ENCODE measurements at places on chromosomes 1 and 21.

DNA sequence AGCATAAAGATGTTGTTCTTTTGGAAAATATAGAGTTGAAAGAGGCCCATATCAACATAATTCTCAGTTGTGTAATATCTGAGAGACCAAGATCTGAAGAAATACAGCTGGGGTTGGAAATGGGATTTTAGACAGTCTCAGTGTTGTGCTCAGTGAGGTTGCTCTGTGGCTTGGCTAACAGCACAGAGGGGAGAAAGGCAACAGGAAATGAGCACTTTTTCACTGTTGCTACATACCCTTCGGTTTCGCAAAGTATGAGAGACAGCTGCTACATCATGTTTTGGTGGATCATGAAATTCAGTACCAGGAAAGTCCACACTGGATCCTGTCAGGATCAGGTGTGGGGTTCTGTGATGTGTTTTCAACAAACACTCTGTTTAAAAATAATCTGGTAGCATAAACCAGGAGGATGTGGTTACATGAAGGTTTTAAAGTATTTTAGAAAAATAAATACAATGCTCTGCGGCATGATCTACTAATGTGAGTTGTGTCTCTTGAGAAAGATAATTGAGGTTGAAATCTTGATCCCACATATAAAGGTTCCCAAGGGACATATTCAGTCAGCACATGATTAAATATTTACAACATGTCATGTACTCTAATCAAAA, 7.0 kb upstream of the GPR88 start:
- no peak overlapping the region for H3K4me3 ChIP-seq
- DNase-seq = peak; percentile 48
- H3K27ac ChIP-seq = no peak overlapping the region
- H3K27me3 ChIP-seq = no peaks in the 10 kb centered on the region

DNA sequence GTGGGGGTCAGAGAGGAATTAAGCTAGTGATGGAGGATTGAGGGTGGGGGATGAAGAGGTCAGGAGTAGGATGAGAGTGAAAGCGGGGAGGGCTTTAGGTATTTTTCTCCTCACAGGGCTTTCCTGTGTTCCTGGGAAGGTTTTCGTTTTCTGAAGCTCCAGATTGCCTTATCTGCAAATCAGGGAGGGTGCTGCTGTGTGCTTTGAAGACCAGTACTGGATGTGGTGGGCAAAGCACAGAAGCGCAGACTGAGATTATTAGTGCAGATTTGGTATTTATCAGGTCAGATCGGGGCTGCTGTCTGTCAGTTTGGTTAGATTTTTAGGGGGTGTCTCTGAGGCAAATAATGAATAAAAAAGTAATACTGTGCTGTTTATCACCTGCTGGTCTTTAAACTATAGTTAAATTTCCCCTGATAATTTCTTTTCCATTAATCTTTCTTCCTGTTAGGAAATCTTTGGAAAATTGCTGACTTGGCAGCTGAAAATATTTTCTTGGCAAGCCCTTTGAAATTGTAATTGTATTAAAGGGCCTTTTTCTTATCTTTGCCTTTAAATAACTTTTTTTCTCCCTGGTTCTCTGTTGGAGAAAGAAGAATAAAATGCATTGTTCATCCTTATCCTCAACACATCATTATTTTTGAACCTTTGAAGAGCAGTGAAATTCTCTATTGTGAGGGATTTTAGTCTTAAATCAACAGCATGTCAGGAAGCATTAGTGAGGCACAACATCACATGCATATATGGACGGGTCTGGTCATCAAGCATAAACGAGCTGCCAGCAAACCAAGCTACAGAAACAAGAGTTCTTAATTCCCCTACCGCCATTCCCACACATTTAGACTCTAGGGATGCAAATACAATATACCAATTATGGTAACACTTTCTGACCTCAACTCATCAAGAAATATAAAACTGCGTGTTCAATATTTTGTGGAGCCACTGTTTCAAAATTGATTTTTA, 139.6 kb downstream of the S1PR1 start:
- H3K27ac ChIP-seq = no peak overlapping the region
- H3K27me3 ChIP-seq = no peaks in the 10 kb centered on the region
- H3K4me1 ChIP-seq = peaks cover 2% of the 10 kb centered on the region
- no peak for DNase-seq
- H3K36me3 ChIP-seq = no peaks in the 10 kb centered on the region

DNA sequence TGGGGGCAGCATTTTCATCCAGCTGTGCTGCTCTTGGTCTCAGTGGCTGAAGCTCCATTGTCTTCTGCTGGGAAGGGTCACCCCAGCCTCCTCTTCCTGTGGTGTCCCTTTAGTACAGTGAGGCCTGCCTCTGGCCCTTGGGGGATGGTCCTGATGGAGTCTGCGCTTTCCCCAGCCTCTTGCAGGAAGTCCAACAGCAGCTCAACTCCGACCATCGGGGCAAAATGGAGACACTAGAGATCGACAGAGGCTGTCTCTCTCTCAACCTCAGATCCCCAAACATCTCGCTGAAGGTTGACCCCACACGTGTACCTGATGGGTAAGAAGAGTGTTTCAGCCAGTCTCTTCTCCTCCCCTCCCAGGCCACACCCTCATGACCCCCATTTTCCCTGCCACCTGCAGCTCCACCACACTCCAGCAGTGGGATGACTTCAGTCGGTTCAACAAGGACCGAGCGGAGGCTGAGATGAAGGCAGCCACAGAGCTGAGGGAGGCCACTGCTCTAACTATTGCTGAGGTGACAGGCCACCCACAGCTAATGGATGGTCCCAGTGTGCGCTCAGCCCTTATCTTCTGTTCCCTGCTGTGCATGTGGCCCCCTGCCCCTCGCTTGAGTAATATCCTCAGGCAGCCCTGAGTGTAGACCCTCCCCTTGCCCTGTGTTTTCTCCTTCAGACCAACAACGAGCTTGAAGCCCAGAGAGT, 2.0 kb upstream of the ADPRS start:
- DNase-seq = no peak
- no peak overlapping the region for H3K4me3 ChIP-seq
- peaks cover 5% of the 10 kb centered on the region for H3K27me3 ChIP-seq
- H3K36me3 ChIP-seq = peaks cover 8% of the 10 kb centered on the region

GRCh38 chr1:59499943-59500569, 203.2 kb downstream of the FGGY start:
- no peaks in the 10 kb centered on the region for H3K4me1 ChIP-seq
- H3K27ac ChIP-seq = no peak overlapping the region

DNA sequence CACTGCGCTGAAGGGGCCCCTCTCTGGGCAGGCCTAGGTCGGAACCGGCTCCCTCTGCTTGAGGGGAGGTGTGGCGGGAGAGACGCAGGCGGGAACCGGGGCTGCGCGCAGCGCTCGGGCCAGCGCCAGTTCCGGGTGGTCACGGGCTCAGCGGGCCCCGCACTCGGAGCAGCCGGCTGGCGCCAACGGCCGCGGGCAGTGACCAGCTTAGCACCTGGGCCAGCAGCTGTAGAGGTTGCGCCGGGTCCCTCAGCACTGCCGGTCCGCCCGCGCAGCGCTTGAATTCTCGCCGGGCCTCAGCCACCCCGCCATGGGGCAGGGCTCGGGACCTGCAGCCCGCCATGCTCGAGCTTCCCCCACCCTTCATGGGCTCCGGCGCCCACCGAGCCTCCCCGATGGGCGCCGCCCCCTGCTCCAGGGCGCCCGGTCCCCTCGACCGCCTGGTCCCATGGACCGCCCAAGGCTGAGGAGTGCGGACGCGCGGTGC, 254.6 kb downstream of the COL11A1 start:
- DNase-seq = peak; percentile 1
- H3K27ac ChIP-seq = no peak overlapping the region
- H3K4me1 ChIP-seq = no peaks in the 10 kb centered on the region
- no peaks in the 10 kb centered on the region for H3K36me3 ChIP-seq

- DNase-seq = no peak
- no peaks in the 10 kb centered on the region for H3K27me3 ChIP-seq
- no peak overlapping the region for H3K27ac ChIP-seq
- no peaks in the 10 kb centered on the region for H3K36me3 ChIP-seq
- H3K4me3 ChIP-seq = no peak overlapping the region
These were observed 351.4 kb downstream of the NPHP4 start for GRCh38 chr1:5640845-5641244.

DNA sequence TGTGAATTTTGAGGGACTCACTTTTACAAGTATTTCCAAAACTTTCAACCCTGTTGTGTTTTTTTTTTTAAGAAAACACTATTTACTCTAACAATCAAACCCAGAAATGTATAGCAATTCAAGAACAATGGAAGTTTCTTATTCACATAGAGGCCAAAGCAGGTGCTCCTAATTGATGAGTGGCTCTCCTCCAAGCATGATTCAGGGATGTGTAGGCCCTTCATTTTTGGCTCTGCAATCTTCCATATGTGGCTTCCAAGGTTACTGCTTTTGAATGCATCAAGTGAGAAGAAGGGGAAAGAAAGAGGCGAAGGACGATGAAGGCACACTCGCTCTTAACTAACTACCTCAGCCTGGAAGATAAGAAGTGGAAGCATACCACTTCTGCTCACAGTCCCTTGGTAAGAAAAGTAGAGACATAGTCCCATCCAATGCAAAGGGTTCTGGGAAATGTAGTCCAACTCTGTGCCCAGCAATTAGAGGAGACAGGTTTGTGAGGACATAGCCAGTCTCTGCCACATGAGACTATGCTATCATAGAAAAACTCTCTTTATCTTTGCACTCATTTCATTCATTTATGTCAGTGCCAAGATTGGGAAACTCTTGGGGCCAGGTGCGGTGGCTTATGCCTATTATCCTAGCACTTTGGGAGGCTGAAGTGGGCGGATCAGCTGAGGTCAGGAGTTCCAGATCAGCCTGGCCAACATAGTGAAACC, 46.0 kb downstream of the OPTC start:
- H3K36me3 ChIP-seq = no peaks in the 10 kb centered on the region
- H3K4me1 ChIP-seq = no peaks in the 10 kb centered on the region
- no peaks in the 10 kb centered on the region for H3K27me3 ChIP-seq
- no peak for DNase-seq

DNA sequence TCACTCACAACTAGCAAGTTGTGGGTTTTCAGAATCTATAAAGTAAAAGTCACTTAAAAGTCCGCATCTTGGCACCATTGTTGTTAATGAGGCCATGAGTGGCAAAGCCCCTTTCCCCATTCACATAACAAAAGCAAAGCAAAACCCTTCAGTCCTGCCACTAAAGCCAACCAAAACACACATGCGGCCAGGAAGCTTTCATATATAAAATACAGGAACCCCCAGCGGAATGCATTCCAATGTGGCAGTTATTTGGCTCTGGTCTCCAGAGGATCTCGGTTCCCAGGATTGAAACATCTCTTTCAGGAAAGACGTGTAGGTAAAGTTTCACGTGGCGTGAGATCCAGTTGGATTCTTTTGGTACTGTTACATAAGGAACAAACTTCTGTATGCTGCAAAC, 2.5 kb upstream of the LBR start:
- H3K4me3 ChIP-seq = no peak overlapping the region
- H3K4me1 ChIP-seq = peaks cover 21% of the 10 kb centered on the region
- H3K36me3 ChIP-seq = no peaks in the 10 kb centered on the region

DNA sequence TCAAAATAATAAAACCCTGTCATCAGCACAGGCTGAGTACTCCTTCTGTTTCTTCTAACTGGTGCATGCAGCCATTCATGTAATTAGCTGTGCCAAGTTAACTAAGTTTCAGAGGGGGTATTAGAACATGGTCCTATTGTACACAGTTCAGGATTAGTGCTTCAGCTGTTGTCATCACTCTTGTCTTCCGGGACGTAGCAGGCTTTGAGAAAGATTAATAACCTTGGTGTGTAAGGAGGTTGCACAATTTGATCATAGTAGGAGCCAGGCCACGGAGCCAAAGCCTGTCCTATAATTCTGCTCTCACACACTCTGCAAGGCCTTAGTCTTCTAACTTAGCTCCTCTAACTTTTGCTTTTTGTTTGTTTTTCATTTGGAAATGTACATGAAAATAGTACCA, 44.7 kb downstream of the PTGFRN start:
- no peaks in the 10 kb centered on the region for H3K4me1 ChIP-seq
- H3K27me3 ChIP-seq = no peaks in the 10 kb centered on the region
- H3K36me3 ChIP-seq = no peaks in the 10 kb centered on the region
- H3K4me3 ChIP-seq = no peak overlapping the region
- H3K27ac ChIP-seq = no peak overlapping the region

DNA sequence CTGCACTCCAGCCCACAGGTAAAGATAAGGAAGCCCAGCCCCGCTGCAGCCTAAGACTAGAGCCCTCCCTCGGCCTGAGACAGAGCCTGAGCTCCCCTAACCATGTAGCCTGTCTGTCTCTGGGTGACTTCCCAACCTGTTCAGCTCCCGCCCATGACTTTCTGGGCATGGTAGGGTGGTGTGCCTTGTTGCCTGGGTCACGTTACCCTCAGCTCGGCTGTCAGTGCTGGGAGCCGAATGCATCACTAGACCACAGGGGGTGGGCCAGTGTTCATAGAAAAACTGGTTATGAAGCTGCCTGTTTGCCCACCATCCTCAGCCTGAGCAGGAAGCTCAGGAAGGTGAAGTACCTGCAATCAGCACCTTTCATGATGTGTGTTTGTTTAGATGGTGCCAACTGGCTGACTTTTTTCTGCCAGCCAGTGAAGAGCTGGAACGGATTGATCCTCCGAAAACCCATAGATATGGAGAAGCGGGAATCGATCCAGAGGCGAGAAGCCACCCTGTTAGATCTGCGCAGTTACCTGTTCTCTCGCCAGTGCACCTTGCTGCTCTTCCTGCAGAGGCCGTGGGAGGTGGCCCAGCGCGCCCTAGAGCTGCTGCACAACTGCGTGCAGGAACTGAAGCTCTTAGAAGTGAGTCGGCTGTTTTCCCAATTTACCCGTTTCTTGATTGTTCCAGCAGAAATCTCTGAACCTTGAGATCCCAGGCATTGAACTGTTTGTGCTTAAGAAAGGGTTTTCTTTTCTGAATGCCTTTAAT, 43.9 kb upstream of the PWP2 start:
- H3K27ac ChIP-seq = no peak overlapping the region
- H3K4me1 ChIP-seq = peaks cover 22% of the 10 kb centered on the region
- H3K27me3 ChIP-seq = no peaks in the 10 kb centered on the region
- peak; percentile 43 for DNase-seq
- H3K36me3 ChIP-seq = peaks cover 37% of the 10 kb centered on the region
